ENCODE measurements at places on chromosomes 2 and 18.

GRCh38 chr2:126381091-126381490 is 274.9 kb upstream of the GYPC start:
- DNase-seq = no peak

GRCh38 chr2:46504221-46504620 is 24.9 kb downstream of the TMEM247 start:
- DNase-seq = no peak

DNA sequence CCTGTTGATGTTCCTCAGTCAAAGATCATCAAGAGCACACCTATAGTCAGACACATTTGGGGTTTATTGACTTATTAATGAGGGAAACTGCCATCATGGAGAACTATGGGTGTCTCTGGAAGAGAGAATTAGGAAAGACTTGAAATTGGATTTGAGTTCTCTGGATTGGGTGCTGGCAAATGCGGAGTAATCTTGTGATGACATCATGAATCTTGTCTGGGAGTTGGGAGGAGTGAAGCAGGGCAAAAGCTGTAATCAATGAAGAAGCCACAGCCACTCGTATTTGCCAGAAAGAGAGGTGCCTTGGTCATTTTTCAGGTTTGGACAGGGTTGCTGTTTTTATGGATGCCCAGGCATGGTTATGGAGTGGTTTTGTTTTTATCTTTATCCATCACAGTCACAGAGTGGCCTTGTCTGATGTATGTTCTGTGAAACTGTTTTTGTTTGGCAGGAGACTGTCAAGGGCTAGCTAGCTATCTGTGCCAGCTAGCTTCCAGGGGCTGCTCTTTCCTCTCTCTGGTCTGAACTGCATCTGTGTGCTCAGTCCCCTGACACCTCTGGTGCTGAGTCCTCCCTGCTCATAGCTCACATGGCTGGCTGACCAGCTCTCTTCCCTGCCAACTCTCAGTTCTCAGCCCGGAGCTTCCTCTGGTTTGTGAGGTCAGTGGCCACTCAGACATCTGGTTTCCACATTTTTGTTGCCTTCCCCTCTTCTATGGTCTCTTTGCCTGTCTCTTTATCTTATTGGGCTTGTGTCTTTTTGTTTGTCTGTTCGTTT is 193.4 kb upstream of the RMP24 start:
- no peak for DNase-seq

GRCh38 chr2:99922664-99923063 is 219.7 kb downstream of the AFF3 start:
- no peak for DNase-seq

DNA sequence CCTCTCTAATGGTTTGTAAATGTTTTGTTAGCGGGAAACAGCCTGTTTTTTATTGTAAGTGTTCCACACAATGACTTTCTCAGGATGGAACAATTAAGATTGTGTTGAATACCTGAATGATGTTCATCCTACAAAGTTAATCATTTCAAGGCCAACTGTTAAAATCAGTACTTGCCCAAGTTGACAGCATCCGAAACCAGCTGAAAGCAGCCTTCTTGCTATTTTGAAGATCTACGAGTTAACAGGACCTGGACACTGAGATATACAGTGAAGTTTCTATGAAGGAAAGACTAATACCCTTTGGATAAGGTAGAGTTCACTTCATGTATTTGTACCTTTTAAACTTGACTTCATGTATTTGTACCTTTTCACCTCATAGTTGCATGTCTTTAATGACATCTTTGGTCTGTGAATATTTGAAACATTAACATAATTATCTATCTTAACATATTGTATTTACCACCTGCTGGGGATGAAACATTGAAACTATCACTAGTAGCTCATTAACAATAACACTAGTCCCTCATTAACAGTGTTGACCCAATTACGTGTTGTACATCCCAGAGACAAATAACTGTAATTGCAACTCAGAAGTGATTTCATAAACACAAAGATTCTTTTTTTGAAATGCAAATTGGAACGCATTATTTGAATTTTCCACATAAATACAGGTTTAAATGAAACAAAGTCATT is 556.0 kb upstream of the MEX3C start:
- DNase-seq = no peak

- no peak for DNase-seq
These were observed 62.0 kb downstream of the ANKRD44 start for GRCh38 chr2:197248623-197249022.

Data from effector CD4-positive, alpha-beta T cell (primary cell).